DMS79 (cell line): ENCODE measurements at places on chromosomes 1 and 21.

- no peak for DNase-seq
These were observed 1.8 kb downstream of the C2CD2 start for GRCh38 chr21:41951876-41952567.

DNA sequence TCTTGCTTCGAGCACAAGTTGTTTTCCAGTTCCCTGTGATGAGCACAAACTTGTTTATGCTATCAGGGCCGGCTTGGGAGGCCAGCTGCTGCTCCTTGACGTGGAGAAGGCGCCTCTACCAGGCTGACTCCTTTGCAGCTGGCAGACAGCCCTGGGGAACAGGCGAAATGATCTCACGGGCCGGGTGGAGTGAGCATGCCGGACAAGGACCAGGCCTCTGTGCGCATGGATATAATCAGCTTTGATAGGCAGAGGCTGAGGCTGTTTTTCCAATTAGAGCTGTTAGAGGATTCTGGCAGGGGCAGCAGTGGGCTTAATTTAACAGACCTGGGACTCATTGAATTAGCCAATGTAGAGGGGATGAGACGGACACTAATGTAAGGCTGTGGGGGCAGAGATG, 38.9 kb downstream of the FAM163A start:
- peak; percentile 73 for DNase-seq

GRCh38 chr21:43983390-43983789, 28.7 kb upstream of the TRAPPC10 start:
- DNase-seq = no peak

DNA sequence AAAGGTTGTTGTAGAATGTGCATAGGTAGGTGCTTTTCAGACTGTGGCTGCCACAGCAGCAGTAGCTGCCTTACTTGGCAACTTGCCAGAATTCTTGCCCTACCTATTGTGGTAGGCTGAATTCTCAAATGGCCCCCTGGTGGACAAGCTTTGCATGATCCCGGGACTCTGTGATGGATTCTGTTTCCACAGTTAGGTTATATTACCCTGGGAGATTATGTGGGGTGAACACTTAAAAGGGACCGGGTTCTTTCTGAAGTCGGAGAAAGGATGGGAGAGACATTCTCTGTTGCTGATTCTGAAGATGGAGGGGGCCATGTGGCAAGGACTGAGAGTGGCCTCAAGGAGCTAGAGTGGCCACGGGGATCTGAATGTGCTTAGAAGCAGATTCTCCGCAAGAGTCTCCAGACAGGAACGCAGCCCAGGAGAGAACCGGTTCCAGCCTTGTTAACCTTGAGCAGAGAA, 32.1 kb upstream of the KCNE1 start:
- DNase-seq = no peak

DNA sequence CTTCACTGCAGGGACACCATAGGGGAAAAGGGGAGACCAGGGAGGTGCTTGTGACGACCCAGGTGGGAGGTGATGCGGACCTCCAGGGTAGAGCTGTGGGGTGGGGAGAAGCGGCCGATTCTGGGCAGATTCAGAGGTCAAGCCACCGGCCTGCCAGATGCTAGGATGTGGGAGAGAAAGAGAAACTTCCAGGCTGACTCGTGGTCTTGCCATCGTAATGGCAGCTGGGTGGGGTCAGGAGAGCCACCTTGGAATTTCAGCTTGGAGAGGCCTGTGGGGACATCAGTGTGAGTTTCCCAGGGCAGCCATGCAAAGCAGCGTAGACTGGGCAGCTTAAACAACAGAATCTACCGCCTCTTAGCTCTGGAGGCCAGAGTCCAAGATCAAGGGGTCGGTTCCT, 258.0 kb upstream of the VAMP3 start:
- no peak for DNase-seq
